Ammon's horn (tissue), 1 donor: ENCODE measurements at places on chromosomes 2 and 18.
A peak's percentile ranks its signal among the peaks of the same experiment; 100 is the strongest.

- no peak for DNase-seq
These were observed 41.5 kb downstream of the KCMF1 start for GRCh38 chr2:85012431-85012830.

DNA sequence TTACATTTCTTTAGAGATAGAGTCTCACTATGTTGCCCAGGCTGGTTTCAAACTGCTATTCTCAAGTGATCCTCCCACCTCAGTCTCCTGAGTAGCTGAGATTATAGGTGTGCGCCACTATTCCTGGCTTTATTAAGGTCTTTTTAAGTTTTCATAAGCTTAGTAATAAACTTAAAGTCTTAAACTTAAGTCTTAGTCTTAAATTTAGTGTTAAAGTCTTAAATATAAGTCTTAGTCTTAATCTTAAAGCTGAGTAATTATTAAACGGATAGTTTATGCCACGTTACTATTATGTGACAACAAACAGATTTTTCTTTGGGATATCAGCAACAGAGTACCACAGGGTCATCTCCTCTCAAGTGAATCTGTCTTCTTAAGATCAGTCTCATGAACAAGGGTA is 12.6 kb downstream of the FARP2 start:
- no peak for DNase-seq

DNA sequence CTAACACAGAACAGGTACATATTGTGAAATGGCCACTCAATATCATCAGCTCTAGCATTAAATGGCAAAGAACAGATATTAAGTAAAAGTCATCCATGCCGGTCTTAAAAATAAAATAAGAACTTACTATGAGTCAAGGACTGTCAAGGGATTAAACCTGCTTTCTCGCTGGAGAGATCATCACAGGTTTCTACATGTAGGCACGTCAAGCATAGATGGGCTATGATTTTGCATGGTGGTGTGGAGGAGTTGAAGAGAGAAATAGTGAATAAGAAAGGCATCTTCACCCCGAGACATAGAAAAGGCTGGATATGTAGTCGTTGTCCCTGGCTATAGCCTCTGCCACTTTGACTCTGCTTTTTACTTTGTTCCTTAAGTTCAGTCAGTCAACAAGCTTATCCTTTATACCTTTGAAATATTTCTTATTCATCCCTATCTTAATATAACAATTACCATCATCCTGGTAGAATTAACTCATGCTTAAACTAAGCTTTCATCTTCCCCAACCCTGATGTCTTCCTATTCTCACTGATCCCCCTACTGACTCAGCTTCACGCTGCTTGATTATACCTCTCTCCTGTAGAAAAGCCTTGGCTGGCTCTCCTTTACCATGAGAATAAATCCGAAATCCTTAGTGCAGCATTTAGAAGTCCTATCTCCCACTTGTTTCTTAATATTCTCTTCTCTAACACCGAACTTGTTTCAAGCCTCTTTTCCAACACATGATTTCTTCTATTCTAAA is 42.5 kb downstream of the DSC3 start:
- no peak for DNase-seq

DNA sequence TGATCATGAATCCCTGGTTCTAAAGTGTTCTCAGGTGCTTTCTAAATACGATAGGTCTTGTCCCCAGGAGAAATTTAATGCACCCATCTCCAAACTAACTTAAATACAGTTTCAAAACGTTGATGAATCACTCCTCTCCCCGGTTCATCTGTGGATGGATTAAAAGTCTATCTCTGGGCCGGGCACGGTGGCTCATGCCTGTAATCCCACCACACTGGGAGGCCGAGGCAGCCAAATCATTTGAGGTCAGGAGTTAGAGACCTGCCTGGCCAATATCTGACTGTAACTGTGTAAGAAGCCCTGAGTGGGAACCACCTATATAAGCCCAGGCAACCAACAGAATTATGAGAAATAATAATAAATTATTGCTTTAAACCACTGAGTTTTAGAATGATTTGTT is 78.7 kb downstream of the LONRF2 start:
- no peak for DNase-seq

GRCh38 chr2:98874186-98874689 is 61.8 kb downstream of the CRACDL start:
- no peak for DNase-seq

GRCh38 chr2:201369775-201370174 is 12.6 kb upstream of the FLACC1 start:
- no peak for DNase-seq

- DNase-seq, result peak; percentile 78
These were observed 363 bp upstream of the RFTN2 start for GRCh38 chr2:197675711-197676188.

GRCh38 chr2:189444322-189444721 is 3.0 kb downstream of the WDR75 start:
- no peak for DNase-seq

GRCh38 chr18:49015886-49016647 is 65.3 kb upstream of the SMAD7 start:
- no peak for DNase-seq

DNA sequence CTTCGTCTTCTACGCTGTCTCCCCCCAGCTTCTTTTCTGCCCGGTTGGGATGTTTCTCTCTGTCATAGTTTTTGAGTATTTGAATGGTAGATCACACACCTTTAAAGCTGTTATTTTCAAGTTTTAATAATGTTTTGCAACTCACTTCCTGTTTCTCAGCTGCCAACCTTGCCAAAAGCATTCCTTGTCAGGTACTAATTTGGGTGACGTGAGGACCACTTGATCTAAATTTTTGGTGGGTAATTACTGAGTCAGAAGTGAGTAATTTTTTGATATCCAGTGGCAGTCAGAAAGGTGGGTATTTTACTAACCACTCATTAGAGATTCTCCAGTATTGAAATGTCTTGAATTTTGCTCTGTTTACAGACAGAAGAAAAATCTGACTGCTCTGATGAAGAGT is 852.4 kb upstream of the FANCL start:
- no peak for DNase-seq

GRCh38 chr18:35580701-35581539 is 620 bp upstream of the GALNT1 start:
- DNase-seq, result peak; percentile 66

DNA sequence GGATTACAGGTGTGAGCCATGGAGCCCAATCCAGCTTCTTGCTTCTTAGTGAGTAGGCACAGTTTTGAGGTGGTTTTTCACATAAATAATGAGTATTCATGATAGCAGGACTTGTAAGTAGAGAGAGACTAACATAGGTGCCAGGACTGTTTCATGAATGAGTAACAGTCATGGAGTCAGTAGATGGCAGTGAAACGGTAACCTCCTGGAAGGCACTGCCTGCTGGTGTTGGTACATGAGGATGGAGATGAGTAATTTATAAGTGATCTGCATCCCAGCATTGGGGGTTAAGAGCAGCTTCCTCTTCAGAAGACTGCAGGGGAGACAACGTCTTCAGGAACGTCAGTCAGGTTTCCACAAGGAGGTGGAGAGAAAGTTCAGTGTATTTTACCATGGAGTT is 143.8 kb downstream of the HAUS1 start:
- DNase-seq, result no peak

DNA sequence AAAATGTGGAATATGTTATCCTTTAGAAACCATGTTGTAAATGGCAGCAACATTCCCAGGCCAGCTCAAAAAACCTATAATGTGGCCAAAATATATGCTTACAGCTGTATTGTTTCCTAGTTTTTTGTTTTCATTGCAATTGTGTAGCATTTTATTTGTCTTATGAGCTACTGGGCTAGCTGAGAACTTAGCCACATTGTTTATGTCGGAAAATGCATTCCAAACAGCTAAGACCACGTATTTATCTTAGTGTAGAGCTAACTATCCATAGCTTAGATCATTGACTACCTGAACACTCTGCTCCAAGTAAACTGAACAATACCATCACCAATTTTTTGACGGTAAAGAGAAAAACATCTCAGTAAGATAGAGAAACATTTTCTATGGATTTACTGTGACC is 38.4 kb downstream of the METAP1D start:
- DNase-seq, result no peak

GRCh38 chr2:150866431-150866830 is 379.0 kb upstream of the RND3 start:
- no peak for DNase-seq

- DNase-seq, result no peak
These were observed 23.4 kb downstream of the HNRNPA3 start for GRCh38 chr2:177235855-177236437.

DNA sequence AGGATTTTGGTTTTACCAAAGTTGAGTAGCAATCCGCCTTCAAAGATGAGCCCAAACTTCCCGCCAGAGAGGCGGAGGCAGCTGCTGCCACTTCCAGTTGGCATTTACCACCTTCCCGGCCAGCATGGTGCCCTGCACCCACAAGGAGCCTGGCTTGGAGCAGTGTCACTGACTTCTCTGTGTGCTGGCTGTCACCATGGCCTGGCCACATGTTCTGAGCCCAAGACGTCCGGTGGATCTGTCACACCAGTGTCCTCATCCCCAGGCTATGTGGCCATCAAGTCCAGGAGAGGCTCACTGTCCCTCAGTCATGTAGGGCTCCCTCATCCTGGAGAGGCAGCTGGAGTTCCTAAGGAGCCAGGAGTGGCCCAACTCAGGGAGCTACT is 100.6 kb downstream of the ACKR3 start:
- DNase-seq, result no peak

- DNase-seq, result no peak
These were observed 235.4 kb downstream of the TXNL1 start for GRCh38 chr18:56402872-56403516.

DNA sequence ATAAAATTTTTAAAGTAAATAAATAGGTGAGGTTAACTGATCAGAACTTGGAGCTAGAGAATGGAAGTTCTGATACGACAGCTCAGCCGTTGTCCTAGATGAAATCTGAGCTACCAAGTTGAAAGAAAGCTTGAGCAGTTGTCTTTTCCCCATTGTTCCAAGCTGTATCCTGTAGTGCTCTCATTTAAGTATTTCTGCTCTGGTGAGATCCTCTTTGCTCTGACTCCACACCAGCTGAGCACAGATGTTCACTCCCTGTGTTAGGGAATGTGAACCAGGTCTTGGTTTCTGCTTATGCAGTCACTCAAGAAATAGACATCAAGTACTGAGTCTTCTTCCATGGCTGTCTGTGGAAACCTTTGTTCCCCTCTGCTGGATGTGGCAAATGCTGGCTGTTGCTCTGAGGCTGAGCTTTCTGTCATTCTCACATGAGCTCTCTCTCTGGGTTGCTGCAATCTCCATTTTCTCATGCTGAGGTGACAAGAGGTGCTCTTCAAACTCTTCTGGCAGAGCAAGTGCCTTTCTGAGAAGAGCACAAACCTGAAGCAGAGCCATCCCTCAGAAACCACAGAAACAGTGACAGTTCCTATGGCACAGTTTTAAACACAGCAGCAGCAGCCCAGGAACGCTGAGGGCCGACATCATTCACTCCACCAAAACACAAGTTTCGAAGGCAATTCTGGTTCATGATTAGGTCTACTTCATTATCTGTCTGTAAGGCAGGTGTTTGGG is 194.1 kb downstream of the SP3 start:
- DNase-seq, result no peak

DNA sequence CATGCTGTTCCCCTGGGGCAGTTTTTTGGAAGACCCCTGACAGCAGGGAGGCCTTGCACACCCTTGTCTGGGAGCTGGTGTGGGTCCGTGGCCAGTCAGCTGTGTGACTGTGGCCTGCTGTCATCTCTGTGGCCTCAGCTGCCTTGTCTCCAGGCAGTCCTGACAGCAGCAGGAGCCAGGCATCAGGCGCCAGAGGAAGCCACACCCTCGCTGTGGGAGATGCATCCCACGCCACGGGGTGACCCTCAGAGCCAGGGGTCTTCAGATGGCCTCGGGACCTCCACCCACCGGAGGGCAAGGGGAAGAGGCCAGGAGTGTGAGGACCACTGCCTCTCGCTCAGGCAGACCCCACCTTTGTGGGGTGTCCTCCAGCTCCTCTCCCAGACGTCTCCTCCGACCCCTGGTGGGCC is 5.0 kb downstream of the BOK start:
- no peak for DNase-seq

DNA sequence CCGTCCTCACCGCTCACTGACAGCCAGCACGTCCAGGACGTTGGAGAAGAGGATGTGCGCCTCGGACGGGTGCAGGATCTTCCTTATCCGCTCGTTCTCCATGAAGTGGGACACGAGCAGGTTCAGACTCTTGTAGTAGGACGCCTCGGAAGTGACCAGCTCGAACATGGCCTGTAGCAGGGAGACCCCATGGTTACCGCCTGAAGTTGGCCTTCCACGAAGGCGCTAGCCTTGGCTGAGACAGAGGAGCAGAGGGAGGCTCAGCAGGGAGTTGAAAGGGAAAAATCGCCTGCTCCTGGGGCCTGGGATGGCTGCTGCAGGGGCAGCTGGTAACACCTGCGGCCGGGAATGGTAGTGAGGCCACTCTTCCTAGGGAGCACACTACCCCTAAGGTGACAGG is 24.7 kb downstream of the SNORC start:
- no peak for DNase-seq

GRCh38 chr18:59061914-59062642 is 77.6 kb upstream of the SEC11C start:
- DNase-seq, result no peak

DNA sequence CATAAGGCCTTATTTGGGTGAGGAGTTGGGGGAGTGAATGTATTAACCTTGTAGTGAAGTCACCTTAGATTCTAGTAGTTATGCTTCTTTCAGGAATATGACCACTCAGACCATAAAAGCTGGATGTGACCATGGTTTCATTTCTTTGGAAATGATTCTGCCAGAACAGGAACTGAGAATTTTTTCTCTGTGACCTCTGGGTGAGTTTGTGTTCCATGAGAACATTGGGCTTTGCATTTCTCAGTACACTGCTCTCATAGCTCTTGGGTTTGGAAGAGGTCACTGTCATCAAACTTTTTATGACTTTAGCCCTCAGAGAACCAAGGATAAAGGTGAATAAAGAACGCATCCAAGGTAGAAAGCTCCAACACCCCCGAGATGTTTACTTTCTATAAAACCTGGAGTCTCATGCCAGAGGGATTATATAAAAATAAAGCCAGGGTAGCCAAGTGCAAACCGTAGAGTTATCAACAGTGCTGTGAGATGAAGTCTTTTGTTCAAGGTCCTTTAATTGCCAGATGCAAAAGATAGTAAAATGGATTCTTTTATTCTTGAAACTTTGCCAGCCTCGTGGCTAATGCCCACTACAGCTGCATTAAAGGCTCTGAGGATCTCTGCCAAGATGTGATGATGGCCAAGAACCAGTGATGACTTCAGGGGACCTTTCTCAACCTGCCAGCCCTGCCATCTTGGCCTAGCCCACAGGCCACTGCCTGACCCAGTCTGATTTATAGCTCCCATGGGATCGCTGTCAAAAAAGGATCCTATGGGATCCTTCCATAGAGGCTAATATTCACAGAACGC is 27.8 kb upstream of the MAT2A start:
- DNase-seq, result no peak

- no peak for DNase-seq
These were observed 34.9 kb upstream of the FAM117B start for GRCh38 chr2:202599911-202600310.

GRCh38 chr2:51628917-51629316 is 597.0 kb upstream of the NRXN1 start:
- no peak for DNase-seq

GRCh38 chr2:69830045-69830905 is 815 bp downstream of the GMCL1 start:
- DNase-seq, result no peak

GRCh38 chr2:12151716-12152115 is 405.3 kb downstream of the LPIN1 start:
- no peak for DNase-seq
